NCI-H345 (cell line): ENCODE measurements at places on chromosomes 6 and 20.

- DNase-seq: no peak
Measured at GRCh38 chr20:57282670-57283361, 16.4 kb upstream of the BMP7 start.

GRCh38 chr20:21278829-21279228 is 24.3 kb upstream of the XRN2 start:
- no peak for DNase-seq

GRCh38 chr6:5570641-5571040 is 309.3 kb downstream of the FARS2 start:
- DNase-seq: no peak

- DNase-seq: no peak
Measured at GRCh38 chr6:74606582-74607071, 599.2 kb downstream of the COL12A1 start.

GRCh38 chr20:25136643-25137559 is 55.0 kb upstream of the VSX1 start:
- no peak for DNase-seq

DNA sequence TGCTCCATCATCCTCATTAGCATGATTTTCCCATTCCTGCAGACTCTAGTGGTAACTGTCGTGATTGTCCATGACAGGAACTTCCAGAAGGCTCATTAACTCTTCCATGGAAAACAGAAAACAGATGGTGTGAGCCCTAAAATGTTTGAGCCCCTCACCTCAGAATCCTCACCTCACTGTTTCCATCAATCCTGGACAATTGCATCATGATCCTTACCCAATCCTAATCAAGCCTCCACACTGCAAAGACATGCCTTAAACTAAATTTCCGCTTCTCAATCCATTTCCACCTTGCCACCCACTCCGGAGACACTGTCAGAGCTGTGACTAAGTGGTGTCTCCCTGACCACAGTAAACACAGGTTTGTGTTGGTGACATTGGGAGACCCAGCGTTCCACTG is 311.0 kb upstream of the JARID2 start:
- no peak for DNase-seq

GRCh38 chr6:150236544-150236943 is 93.7 kb downstream of the PPP1R14C start:
- DNase-seq: no peak
